ENCODE measurements at places on chromosomes 1 and 21.

- DNase-seq, result no peak
These were observed 167.8 kb downstream of the PATJ start for GRCh38 chr1:61910035-61910434.

- DNase-seq, result no peak
These were observed 57.8 kb upstream of the BACE2 start for GRCh38 chr21:41110161-41110560.

DNA sequence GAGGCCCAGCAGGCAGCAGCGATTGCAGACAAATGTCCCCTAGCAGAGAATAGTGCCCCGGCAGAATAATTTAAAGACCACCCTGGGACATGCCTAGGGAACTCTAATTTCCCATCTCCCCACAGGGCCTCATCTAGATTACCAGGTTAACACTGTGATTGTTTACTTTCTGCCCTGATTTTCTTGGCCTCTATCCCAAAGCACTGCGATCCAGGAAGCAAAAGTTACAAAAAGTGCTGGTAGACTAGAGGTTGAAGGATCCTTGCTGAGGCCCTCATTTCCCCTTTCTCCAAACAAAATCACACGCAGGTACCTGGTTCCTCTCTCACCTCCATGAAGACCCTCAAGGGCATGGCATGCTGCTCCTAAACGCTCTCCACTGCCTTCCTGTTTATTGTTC lies 229.7 kb downstream of the C1orf94 start:
- DNase-seq, result no peak

DNA sequence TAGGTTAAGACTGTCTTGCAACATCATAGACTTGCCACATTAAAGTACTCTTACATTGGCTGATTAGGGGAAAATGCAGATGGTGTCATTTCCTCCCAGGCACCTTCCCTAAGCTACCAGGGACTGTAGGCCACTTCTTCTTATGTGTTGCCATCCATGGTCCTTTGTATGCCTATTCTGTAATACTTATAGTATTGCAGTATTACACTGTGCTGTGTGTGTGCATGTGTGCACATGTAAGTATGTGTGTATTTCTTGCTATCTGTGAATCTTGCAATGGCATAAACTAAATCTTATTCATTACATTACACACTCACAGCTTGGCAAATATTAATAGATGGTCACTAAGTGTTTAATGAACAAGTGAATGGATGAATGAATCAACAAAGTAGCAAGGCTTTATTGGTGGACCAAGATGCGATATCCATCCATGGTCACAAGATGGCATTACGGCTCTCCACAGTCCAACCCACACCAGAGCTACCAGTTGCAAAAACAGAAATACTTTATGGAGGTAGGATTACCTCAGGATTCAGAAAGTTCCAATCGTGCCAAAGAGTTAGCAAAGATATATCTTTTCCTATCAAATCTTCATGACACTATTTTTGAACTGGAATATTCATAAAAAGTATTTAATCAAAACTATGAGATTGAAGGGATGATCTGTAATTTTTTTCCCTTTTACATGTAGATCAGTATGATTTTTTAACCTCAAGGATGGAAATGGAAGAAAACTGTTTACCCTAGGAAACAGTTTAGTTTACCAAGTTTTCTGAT lies 160.2 kb downstream of the DENND1B start:
- no peak for DNase-seq

GRCh38 chr1:84541679-84542078 lies 32.6 kb downstream of the CTBS start:
- no peak for DNase-seq

DNA sequence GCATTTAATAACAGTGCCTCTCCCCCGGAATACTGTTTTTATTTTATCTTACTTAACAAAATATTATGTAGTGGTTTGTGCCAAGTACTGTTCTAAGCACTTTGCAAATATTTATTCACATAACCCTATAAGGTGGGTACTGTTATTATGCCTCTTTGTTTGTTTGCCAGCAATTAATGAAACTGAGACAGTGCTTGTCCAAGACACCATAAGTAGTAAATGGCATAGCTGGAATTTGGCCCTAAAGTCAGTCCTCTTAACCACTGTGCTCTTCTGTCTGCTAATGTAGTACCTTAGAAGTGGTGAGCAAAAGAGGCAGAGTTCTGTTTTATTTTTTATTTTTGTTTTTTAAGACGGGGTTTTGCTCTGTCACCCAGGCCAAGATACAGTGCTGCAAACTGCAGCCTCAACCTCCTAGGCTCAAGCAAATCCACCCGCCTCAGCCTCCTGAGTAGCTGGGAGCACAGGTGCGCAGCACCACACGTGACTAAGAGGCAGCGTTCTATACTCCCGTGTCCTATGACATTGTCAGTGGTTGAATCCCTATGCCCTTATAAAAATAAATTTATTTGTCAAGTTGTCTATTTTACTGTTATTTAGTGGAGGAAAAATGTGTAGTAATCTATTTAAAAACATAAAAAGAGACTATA lies 165.8 kb downstream of the CLEC20A start:
- no peak for DNase-seq

DNA sequence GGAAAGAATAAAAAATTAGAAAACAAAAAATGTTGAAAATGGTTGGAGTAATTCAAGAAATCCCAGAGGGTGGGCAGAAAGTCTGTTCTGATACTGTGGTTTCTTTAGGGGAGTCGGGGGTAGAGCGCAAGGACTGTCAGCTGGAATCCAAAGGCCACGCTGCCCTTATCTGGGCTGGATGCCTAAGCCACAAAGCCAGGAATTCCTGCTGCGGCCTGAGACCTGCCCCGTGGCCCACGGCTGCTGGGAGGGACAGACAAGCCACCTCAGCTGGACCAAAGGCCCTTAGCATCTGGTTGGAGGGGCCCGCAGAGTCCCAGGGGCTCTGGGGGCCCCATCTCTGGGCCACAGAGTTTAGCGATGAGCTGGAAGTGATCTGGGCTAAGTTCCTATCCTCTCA lies 60.2 kb downstream of the DMRTB1 start:
- DNase-seq, result no peak

DNA sequence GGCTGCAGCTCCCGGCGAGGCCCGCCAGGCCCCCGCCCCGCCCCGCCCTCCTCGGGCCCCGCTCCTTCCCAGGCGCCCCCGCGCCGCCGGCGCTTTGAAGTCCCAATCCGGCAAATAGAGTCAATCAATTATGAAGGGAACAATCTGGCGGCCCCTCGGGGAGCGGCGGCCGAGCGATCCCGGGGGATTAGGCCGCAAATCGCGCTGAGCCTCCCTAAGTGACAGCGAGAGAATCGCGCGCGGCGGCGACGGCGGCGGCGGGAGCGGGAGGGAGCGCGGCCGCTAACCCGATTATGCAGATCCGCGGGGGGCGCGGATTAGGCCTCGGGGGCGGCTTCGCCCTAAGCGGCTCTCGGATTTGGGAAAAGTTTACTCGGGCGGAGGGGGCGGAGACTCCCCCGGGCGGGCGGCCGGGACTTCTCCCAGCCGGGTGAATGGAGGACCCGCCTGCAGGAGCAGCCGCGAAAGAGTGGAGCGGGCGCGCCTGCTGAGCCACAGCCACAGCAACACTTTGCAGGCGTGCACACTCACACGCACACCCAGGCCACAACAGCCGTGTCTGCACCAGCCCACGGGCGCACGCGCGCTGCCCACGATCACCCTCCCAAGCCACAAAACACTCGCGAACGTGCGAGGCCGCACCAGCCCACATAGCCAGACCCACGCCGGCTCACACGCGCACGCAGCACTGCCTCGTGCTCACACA lies 23.0 kb upstream of the DMBX1 start:
- DNase-seq, result no peak

DNA sequence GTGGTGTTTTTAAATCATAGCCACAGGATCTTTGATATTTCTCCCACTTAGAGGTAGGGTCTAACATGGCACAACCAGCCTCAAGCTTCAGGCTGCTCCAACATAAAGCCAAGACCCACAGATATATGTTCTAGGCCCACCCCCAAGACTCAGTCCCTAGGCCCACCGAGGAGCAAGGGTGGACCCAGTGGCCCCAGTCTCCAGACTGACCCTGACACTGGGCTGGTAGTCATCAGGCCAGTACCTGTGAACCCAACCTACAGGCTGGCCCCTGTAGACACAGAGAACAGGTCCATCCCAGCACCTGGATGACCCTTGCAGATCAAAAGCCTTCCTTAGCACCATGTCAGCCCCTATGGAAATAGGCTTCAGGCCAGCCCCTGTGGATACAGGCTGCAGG lies 60.5 kb downstream of the NEGR1 start:
- no peak for DNase-seq

- DNase-seq, result no peak
These were observed 2.2 kb downstream of the GADD45A start for GRCh38 chr1:67687198-67687545.

DNA sequence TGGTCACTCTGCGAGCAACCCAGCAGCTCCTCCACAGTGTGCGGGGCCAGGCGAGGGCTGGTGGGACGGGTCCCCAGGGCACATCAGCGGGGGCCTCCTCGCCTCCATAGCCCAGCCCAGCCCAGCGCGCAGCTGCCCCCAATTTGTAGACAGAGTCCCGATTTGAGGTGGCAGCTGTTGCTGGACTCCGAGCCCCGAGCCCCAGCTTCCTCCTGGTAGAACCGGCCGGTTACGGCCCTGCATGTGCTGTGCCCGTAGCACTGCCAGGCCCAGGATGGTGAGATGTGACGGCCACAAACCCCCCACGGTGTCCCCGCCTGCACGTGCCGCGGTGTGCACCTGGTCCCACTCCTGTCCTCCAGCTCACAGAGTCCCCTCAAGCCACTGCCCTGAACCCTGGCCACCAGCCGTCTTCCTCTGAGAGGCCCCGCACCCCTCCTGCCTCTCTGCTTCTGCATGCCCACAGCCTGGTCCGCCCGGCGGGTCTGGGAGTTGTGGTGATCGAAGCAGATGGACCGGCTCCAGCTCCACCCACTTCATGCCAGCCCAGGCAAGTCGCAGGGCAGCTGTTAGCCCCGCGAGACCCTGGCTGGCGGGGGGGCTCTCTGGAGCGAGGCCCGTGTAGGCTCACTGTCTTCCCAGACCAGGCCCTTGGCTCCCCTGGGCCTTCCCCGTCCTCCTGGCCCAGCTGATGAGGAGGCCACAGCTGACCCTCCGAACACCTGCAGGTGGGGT lies 55.5 kb downstream of the MORN1 start:
- no peak for DNase-seq

DNA sequence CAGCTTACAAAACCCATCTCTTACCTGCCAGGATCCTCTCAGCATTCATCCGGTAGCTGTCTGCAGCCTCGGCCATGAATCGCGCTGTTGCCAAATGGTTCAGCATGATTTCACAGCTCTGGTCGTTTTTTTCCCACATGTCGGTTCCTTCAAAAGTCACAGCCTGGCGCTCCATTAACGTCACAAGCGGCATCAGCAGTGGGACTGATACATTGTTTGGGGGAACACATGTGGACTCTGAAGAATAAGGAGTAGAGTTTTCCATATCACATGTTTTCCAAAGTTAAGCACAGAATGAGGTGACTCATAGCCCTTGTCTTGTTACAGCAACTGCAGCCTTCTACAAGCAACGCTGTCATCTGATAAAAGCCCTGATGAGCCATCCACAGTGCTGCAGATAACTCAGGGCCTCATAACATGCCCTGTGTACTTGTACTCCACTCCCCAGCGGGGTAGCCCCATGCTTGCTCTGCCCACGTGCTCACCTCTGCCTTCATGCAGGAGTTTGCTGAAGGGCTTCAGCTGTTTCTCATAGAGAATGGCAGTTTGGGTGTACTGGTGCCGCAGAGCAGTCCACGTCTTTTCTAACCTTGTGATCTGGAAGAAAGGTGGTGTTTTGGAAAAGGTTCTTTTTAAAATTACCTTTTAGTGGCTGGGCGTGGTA lies 114.2 kb downstream of the BCAR3 start:
- DNase-seq, result no peak

- no peak for DNase-seq
These were observed 175.3 kb downstream of the RWDD3 start for GRCh38 chr1:95409276-95409675.

DNA sequence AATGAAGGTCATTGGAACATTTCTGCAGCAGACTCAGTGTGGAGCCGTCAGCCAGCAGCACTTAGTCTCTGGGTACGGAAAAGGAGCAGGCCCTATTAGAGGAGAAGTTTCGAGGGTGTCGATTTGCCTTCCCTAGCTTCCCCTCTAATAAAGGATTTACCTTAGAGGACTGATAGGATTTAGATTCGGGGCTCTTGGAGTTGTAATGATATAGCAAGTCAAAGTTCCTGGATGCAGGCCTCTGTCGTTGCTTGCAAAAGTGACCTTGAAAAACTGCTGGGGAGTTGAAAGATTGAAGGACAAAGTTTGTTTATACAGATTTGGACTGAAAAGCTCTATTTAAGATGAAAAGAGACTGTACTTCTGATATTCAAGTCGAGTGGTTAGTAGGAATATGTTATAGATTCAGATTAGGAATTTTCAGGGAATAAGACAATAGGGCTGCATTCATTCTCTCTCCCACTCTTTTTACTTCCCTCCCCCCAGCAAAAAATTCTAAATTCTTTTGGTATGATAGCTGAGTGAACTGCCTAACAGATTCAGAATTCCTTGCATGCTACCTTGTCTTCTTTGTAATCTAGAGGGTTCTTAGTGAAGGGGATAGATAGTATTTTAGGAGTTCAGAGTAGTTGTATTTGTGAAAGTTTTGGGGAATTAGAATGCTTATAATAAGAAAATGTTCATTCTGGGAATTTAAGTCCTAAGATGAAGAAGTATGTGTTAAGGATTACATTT lies 19.2 kb downstream of the NFYC start:
- DNase-seq, result no peak

GRCh38 chr1:222896630-222897526 lies 82.0 kb downstream of the DISP1 start:
- no peak for DNase-seq

- DNase-seq, result no peak
These were observed 44.4 kb upstream of the COX20 start for GRCh38 chr1:244791061-244791460.

DNA sequence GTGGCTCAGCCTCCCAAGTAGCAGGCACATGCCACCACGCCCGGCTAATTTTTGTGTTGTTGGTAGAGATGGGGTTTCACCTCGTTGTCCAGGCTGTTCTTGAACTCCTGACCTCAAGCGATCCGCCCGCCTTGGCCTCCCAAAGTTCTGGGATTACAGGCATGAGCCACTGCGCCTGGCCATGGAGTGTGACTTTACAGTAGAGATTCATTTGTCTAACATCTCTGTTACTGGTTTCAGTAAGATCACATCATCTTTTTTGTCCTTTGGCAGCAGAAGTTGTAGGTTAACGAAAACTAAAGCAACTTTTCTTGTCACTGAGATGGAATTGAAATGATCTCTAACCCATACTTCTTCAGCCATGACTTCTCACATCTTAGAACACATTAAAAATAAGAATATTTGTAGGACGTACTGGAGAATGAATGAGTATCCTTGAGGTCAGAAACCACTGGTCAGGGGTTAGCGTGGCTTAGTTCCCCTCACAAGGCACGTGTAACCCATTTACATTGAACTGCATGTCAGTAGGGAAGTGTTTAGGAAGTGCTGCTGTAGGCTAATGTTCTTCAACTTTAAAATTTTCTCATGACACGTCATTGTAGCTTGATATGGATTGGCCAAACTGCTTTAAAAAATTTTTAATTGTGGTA lies 75.9 kb downstream of the CAMTA1 start:
- DNase-seq, result no peak

GRCh38 chr1:109254621-109255096 lies 5.3 kb downstream of the CELSR2 start:
- no peak for DNase-seq
